Right hindlimb (tissue), 1 donor: ENCODE measurements at places on chromosomes 16 and 17.

GRCh38 chr16:84759061-84759460, 59.3 kb downstream of the USP10 start:
- no peak for DNase-seq

GRCh38 chr17:75854881-75855309, 240 bp downstream of the WBP2 start:
- DNase-seq, result no peak

GRCh38 chr17:77371117-77371887, 230.5 kb downstream of the SEC14L1 start:
- peak; percentile 39 for DNase-seq

DNA sequence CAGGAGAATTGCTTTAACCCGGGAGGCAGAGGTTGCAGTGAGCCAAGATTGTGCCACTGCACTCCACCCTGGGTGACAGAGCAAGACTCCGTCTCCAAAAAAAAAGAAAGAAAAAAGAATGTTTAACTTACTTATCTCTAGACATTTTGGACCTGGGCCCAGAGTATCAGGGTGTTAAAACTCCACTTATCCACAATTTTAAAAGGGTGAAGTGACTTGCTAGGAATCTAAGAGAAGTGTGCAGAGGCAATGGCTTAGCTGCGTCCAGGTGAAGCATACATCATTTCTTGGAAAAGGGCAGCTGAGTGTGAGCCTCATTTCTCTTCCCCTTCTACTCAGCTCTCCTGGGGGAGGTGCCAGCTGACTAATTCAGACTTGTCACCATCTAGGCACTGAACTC, 25.1 kb downstream of the ALDH3A2 start:
- DNase-seq, result no peak

GRCh38 chr16:90046971-90047713, 27.9 kb upstream of the DBNDD1 start:
- DNase-seq, result peak; percentile 84
